SJSA1 (cell line): ENCODE measurements at places on chromosomes 11 and 22.

DNA sequence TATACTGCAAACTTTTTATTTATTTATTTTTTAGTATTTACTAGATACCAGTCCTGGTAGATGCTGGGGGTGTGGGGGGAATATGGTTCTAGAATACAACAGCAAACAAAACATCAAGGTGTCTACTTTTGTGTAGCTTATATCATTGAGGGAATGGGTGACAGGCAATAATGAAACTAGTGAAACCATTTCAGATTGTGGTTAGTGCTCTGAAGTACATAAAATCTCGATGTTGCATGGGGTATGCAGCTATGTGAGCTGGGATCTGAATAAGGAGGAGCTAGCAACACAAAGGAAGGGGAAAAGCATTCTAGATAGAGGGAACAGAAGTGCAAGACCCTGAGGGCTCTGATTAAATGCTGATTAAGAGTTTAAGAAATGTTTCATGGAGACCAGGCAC is 103.5 kb downstream of the WT1 start:
- H3K36me3 ChIP-seq, result no peaks in the 10 kb centered on the region
- no peak overlapping the region for H3K27ac ChIP-seq
- no peaks in the 10 kb centered on the region; the same call in 1 of the 2 replicates for H3K27me3 ChIP-seq
- H3K4me3 ChIP-seq, result no peak overlapping the region
- DNase-seq, result no peak
- H3K4me1 ChIP-seq, result no peaks in the 10 kb centered on the region

GRCh38 chr11:7639643-7640025 is 33.7 kb downstream of the CYB5R2 start:
- no peaks in the 10 kb centered on the region for H3K27me3 ChIP-seq
- DNase-seq, result no peak
- no peaks in the 10 kb centered on the region for H3K36me3 ChIP-seq
- no peak overlapping the region for H3K27ac ChIP-seq
- H3K4me1 ChIP-seq, result peaks cover 13% of the 10 kb centered on the region

DNA sequence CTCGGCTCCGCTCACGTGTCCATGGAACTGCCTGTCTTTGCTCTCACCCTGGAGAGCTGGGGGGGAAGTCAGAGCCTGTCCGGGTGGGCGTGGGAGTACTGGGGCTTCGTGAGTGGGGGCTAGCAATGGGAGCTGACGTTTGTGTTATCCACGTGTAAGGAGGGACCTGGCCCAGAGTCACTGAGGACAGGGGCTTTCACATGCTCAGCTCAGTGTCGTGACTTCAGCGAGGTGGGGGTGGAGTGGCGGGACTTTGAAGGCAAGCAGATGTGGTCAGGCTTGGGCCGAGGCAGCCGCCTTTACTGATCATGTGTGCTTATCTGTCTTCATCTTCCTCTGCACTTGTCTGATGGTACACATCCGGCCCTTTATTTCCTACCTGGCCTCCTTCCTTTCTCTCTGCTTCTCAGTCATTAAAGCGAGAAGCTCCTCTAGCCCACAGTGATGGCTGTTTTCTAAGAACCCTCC is 113.1 kb upstream of the NNMT start:
- no peak for DNase-seq
- no peak overlapping the region for H3K27ac ChIP-seq
- no peak overlapping the region for H3K4me3 ChIP-seq
- H3K36me3 ChIP-seq, result no peaks in the 10 kb centered on the region
- no peaks in the 10 kb centered on the region for H3K27me3 ChIP-seq
- H3K4me1 ChIP-seq, result no peaks in the 10 kb centered on the region

- H3K27me3 ChIP-seq, result peaks cover 10% of the 10 kb centered on the region; the same call in 1 of the 2 replicates
- DNase-seq, result no peak
- peaks cover 28% of the 10 kb centered on the region for H3K36me3 ChIP-seq
- no peaks in the 10 kb centered on the region for H3K4me1 ChIP-seq
- no peak overlapping the region for H3K4me3 ChIP-seq
- no peak overlapping the region for H3K27ac ChIP-seq
Measured at GRCh38 chr22:30923168-30923900, 45.2 kb downstream of the MORC2 start.

- no peak overlapping the region for H3K27ac ChIP-seq
- H3K4me3 ChIP-seq, result no peak overlapping the region
Measured at GRCh38 chr22:20843501-20843900, 15.1 kb downstream of the PI4KA start.

DNA sequence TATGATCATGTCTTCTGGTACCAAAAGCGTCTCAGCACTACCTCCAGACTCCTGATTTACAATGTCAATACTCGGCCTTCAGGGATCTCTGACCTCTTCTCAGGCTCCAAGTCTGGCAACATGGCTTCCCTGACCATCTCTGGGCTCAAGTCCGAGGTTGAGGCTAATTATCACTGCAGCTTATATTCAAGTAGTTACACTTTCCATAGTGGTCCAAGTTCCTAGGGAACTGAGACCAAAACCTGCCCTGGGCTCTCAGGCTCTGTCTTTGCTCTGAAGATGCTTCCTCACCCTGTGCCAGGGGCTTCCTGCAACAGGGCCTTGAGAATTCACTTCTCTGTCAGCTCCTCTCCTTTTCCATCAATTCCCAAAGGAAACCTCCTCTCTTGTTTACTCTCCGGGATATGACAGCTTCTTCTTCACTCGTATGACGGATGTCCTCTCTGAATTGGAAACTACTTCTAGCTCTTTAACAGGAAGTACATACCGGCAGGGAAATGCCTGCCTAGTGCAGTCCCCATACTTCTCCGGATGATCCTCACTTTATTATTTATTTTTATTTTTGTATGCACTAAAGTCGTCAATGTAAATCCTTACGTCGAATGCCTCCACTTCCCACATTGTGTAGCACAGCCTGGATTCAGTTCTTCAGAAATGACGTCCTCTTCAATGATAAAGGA is 29.6 kb upstream of the PRAME start:
- no peak for DNase-seq
- no peak overlapping the region for H3K4me3 ChIP-seq
- H3K27me3 ChIP-seq, result peaks cover 18% of the 10 kb centered on the region
- H3K27ac ChIP-seq, result no peak overlapping the region
- H3K4me1 ChIP-seq, result no peaks in the 10 kb centered on the region

- H3K36me3 ChIP-seq, result peaks cover 18% of the 10 kb centered on the region
- no peaks in the 10 kb centered on the region for H3K27me3 ChIP-seq
- peak overlapping the region; percentile 17 for H3K4me3 ChIP-seq
- H3K27ac ChIP-seq, result peak overlapping the region; percentile 78
- peak; percentile 62 for DNase-seq
- peaks cover 55% of the 10 kb centered on the region for H3K4me1 ChIP-seq
Measured at GRCh38 chr11:19931141-19931770, 218.6 kb downstream of the NAV2 start.
